ENCODE measurements at places on chromosomes 5 and 9. TPM values are rescaled to one million over a fixed set of nuclear protein-coding genes. Genes with fewer than 3 reads are reported as not detected.

The SELENOP gene
- total RNA-seq, result 17.3 TPM

The BTNL9 gene
- 0.21 TPM for total RNA-seq

The ROR2 gene
- 2.9 TPM for total RNA-seq

DNA sequence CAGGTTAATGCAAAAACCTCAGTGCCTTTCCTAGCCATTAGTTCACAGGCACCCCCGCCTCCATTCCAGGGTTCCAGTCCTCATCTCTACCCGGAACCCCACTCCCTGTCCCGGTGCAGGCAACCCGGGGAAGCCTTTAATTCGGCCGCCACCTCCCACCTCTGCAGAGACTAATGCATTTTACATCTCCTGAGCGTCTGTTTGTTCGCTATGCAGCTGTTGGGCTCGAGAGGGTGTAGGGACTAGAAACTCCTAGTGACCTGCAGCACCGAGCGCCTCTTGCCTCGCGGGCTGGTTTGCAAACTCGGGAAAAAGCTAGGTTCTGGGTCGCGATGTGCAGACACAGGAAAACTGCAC, 3.6 kb downstream of the GDNF start:
- DNase-seq, result no peak

DNA sequence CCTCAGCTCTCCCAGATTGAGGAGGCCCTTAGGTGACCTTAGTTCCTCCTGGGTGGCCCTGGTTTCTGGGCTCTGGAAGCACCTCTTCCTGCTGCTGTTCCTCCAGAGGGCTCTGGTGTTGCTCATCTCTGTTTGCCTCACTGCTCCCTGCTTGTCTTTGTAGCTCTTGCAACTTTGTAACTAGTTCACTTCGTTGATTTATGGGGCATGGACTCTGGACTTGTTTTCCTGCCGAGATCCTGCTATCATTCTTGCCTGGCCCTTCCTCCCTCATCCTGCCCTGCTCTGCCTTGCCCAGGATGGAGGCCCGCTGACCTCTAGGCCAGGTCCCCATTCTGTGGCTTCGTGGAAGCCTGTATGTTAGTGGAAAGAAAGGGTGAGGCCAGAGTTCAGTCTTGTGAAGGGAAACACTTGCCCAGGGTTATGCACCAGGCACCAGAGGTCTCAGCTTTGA, 169.3 kb downstream of the MACROH2A1 start:
- DNase-seq, result no peak

DNA sequence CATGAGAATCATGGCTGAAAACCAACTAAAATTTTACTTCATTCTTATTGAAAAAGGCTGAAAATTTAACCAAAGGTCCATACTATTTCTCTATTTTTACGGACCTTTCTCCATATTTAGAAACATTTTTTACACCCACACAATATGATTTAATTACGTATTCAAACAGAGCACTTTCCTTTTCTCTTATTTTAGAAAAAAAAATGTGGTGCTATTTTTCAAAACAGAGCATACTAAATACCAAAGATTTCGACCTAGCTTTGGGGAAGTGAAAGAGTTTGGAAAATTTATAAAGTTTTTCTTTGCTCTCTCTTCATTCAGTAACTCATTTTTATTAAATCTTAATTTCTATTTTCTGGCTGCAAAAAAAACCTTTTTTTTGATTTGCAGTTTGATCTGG, 38.1 kb downstream of the RNF145 start:
- DNase-seq, result no peak

GRCh38 chr9:75797085-75797580, 93.3 kb upstream of the PCSK5 start:
- no peak for DNase-seq

GRCh38 chr5:16929831-16930230, 6.3 kb downstream of the MYO10 start:
- no peak for DNase-seq

GRCh38 chr5:154038261-154038706, 426 bp downstream of the FAM114A2 start:
- no peak for DNase-seq
